ENCODE measurements at places on chromosomes 7 and 10.

DNA sequence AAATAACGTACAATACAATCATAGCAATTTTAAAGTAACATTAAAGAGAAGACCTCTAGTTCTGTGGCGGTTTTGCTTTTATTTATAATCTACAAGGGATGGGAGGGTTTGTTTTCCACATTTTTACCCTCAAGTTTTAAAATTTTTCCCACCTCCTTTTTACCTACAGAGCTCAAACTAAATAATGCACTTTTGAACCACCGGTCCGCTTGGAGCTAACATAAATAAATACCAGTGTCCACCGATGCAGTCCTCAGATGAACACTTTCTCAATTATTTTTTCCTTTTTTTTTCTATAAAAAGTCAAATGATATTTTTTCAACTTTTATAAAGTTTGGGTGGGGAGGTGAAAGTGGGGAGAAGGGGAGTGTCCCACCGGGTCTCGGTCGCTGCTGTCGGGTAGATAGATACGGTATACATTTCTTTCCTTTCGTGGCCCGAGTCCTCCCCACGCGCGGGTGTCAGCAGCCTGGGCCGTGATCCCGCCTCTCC, 3.3 kb downstream of the ZNF503 start:
- no peak for DNase-seq

GRCh38 chr7:144588559-144589051, 185.1 kb upstream of the NOBOX start:
- no peak for DNase-seq

GRCh38 chr10:35058134-35058533, 32.0 kb downstream of the CUL2 start:
- DNase-seq, result no peak

GRCh38 chr10:77393411-77393810, 244.2 kb downstream of the KCNMA1 start:
- DNase-seq, result no peak

GRCh38 chr10:60465801-60466200, 76.1 kb upstream of the ANK3 start:
- no peak for DNase-seq

DNA sequence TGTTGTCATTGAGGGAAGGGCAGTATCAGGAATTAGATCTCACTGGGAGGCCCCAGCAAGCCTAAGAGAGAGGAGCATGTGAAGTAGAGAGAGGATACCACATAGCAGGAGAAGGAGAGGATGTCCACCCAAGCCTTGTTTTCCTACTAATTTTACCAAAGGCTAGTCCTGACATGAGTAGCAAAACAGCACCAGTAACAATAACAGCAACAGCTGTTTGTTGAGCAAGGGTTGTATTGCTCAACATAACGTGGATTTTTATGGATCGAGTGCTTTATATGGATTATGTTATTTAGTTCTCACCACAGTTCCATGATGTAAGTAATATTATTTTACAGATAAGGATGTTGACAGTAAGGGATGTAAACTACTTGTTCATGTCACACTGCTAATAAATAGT, 135.2 kb upstream of the DLX6 start:
- DNase-seq, result no peak

DNA sequence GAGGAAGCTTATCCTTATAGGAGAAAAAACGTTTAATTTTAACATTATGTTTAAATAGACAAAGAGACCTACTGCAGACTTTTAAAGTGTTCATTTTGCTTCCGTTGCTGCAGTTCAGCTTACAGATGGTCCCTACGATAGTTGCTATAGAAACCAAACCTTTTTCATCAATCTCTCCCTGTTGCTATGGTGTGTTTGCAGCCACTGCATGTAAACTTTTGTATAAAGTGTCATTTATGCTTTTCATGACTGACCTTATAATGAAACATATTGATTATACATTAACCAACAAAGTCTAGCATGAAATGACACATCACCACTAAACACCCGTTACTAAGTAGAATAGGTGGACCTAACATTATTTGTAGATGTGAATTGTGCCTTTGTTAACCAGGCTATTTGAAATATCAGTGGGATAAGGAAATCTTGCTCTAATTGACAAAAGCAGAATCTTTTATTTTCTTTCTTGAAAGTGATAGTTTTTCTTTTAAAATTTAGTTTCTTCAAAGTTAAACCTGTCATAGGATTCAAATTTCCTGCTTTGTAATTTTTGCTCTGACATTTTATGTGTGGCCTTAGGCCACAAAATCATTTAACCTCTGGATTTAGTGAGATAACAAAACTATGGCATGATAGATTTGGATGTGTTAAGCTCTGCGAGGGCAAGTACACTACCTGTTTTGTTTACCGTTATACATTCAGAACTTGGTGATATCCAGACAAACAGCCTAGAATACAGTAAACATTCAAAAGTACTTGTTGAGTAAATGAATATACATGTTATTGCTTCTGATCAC, 64.0 kb downstream of the CACNB2 start:
- DNase-seq, result no peak

GRCh38 chr10:103244666-103245271, 918 bp upstream of the RPEL1 start:
- peak; percentile 94 for DNase-seq

DNA sequence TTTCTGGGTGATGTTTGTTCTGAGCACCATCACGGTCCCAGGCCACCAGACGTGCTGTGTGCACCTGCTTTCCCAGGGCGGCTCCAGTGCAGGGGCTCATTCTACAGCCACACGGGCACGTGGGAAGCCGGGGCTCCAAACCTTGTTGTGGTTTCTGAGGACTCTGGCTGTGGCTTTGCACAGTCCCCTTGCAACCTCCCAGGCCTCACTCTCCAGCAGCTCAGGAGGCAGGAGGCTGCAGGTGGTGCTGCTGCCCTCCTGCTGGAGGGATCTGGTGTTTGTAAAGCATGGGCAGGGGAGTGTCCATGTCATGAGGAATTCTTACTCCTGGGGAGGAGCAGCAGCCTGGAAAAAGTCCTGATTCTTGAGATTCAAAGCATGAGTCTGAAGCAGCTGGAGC, 54.3 kb downstream of the INSYN2A start:
- no peak for DNase-seq

- no peak for DNase-seq
Measured at GRCh38 chr7:31362401-31362800, 21.9 kb upstream of the NEUROD6 start.

GRCh38 chr10:74824900-74825370, 1.5 kb upstream of the KAT6B start:
- DNase-seq, result peak; percentile 89

DNA sequence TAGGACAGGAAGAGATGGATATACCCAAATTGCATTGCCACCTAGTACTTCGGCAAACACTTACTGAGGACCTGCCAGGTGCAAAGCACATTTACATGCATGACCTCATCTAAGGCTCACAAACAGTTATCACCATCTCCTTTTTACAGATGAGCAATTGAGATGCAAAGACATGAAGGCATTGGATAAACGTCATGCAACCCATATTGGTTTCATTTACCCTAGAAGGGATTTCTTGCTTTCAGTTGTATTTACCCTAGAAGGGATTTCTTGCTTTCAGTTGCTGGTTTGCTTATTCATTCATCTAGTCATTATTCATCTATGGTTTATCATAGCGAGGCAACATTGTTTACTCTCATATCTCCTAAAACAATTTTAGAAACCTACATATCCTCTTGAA, 52.2 kb downstream of the STEAP1B start:
- no peak for DNase-seq

GRCh38 chr10:129770286-129770685, 193.8 kb downstream of the EBF3 start:
- DNase-seq, result no peak

All from lower leg skin (tissue), 4 donors.